Renal pelvis (tissue), 12 donors: ENCODE measurements at places on chromosomes 16 and 17.

GRCh38 chr17:37848690-37849616 is 75.3 kb upstream of the TBC1D3K start:
- no peak for DNase-seq

- DNase-seq: peak; percentile 85
These were observed 192.9 kb downstream of the CCDC182 start for GRCh38 chr17:57552114-57552624.

DNA sequence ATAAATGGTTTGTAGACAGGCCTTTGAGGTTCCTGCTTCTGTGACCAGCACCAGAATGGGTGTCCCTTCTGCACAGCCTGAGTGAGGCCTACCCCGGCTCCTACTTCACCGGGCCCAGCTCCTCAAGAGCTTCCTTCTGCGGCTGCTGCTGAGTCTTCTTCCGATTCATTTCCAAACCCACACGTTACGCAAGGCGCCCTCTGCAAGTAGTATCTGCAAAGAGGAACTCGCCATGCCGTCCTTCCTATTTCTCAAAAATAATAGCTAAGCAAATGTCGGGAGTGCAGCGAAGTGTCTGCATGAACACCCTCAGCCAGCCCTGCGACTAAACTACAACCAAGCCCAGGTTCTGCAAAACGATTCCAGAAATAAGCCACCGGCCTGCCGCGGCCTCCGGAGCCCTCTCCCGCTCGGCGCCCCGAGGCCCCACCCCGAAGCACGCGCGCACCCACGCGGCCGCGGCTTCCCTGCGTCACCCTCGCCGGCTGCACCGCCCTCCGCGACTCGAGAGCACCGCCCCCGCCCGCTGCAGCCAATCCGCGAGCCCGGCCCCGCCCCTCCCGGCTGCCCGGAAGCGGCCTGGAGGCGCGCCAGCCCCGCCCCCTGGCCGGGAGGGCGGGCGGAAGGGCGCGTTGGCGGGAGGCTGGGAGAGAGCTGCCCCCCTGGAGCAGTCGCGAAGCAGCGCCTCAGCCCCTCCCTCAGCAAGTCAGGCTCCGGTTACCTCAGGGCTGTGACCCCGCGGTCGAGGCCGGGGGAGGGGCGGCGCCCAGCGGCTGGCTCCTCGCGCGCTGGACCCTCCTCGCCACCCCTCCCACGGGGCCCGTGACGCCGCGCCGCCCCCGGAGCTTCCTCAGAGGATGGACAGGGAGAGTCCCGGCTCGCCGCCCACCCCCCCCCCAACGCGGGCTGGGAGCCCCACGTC is 8.3 kb downstream of the MNT start:
- DNase-seq: peak; percentile 95

GRCh38 chr17:58535431-58535830 is 21.0 kb upstream of the MTMR4 start:
- no peak for DNase-seq

DNA sequence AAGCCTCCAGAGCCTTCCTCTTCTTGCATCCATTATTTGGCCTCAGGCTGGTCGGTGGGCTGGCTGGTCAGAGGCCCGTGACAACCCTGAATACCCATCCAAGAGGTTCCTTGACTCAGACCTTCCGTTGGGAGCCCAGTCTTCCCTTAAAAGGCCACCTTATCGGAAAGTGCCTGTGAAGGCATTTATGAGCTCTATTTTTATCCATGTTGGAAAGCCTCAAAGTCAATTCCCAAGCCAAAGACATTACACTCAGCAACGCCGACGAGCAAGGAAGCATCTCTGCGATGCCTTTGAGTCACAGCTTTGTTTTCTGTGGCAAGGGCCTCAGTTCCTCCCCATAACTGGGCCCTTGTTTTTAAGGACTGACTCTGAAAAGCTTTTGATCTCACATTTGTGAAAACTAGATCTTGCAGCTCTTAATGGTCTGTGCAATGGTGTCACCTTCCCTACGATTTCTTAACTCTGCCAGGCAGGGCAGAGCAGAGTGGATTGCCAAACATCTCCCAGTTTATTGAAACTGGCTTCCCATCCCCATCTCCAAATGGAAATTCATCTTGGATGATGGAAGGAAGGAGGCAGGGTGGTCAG is 13.3 kb upstream of the SPOP start:
- no peak for DNase-seq

DNA sequence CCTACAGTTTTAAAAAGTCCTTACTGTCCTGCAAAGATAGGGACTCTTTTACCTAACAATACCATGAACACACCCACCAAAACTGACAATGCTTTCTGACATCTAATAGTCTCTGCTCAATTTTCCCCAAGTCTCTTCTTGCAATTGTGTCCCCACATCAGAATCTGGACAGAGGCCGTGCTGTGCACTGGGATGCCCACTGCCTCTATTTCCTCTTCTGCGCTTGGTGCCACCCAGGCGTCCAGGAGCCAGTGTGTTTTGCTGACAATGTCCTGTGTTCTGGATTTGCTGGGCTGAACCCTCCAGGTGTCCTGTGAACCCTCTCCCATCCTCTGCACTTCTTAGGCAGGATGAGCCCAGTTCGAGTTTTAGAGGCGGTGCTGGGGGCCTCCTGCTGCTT is 6.4 kb upstream of the ARHGDIA start:
- no peak for DNase-seq

- DNase-seq: no peak
These were observed 618.1 kb upstream of the RBFOX1 start for GRCh38 chr16:6714510-6714909.
